ENCODE measurements at places on chromosomes 2 and 18.

DNA sequence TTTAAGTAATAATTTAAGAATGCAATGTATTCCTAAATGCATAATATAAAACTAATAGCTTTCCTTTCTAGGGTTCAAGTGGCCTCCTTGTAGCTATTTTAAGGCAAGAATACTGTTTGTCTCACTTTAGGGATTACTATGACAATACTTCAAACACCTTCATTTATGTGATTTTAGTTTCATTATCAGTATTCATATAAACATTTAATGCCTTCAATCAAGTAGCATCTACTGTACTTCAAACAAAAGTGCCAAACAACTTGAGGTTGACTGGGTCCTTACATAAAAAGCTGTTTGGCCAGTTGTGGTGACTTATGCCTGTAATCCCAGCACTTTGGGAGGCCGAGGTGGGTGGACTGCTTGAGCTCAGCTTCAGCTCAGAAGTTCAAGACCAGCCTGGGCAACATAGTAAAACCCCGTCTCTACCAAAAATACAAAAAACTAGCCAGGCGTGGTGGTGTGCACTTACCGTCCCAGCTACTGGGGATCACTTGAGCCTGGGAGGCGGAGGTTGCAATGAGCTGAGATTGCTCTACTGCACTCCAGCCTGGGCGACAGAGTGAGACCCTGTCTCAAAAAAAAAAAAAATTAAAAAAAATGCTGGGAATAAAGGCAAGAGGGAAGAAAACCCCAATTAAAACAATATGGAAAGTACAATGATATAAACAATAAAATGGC lies 9.3 kb downstream of the MEX3C start:
- DNase-seq: no peak
- no peaks in the 10 kb centered on the region for H3K27me3 ChIP-seq
- H3K36me3 ChIP-seq: no peaks in the 10 kb centered on the region
- H3K27ac ChIP-seq: no peak overlapping the region
- peaks cover 40% of the 10 kb centered on the region for H3K4me1 ChIP-seq
- H3K4me3 ChIP-seq: no peak overlapping the region

- no peaks in the 10 kb centered on the region for H3K4me1 ChIP-seq
- no peak for DNase-seq
Measured at GRCh38 chr2:186919296-186919695, 70.3 kb upstream of the ZSWIM2 start.

- H3K4me1 ChIP-seq: no peaks in the 10 kb centered on the region
- H3K27me3 ChIP-seq: no peaks in the 10 kb centered on the region
- no peak overlapping the region for H3K4me3 ChIP-seq
- peaks cover 9% of the 10 kb centered on the region for H3K36me3 ChIP-seq
Measured at GRCh38 chr2:53848062-53848461, 11.7 kb downstream of the GPR75 start.

DNA sequence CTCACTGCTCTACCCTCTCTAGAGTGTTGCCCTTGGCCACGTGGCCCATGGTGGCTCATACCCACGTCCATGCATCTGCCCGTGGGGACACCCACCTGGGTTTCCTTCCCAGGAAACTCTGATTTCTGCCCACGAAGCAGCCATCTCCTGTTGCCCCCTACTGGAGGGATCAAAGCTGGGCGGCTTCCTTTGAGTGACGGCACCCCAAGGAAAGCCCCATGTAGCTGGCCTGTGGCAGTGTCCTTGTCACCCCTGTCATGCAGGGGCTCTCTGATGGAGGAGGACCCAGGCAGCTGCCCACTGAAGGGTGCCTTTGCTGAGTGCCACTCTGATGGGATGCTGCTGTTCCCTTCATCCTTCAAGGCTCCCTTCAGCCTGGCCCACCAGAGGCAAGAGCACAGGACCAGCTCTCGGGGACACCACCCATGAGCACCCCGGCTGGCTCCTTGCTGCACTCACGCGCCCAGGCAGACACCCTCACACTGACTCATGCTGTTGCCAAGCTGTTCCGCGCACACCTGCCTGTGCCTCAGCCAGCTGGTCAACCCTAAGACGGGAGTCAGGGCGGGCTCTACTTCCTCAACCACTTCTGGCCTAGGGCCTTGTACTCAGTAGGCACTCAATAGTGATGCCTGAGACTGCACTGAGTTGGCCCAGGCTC lies 101.1 kb downstream of the CTIF start:
- H3K27ac ChIP-seq: no peak overlapping the region
- peak; percentile 55 for DNase-seq
- H3K4me1 ChIP-seq: no peaks in the 10 kb centered on the region
- H3K36me3 ChIP-seq: no peaks in the 10 kb centered on the region
- H3K27me3 ChIP-seq: no peaks in the 10 kb centered on the region

DNA sequence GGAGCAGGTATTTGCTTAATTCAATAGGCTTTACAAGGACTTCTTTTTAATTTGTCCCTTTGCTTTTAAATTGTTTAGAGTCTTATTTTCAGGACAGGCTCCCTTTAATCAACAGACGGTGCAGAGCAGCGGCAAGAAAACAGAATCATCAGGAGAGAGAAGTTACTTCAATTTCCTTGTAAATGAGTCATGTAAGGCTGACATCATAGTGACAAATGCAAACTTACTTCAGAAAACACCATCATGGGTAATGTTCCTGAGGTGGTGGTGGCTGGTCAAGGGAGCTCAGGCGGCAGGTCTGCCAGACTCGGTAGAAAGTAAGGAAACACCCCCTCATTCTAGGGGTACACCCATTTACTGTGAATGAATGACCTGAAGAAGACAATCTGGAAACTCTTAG lies 395.1 kb downstream of the FBXO15 start:
- no peak overlapping the region for H3K27ac ChIP-seq
- no peaks in the 10 kb centered on the region for H3K4me1 ChIP-seq
- H3K4me3 ChIP-seq: no peak overlapping the region
- no peak for DNase-seq
- H3K27me3 ChIP-seq: no peaks in the 10 kb centered on the region

DNA sequence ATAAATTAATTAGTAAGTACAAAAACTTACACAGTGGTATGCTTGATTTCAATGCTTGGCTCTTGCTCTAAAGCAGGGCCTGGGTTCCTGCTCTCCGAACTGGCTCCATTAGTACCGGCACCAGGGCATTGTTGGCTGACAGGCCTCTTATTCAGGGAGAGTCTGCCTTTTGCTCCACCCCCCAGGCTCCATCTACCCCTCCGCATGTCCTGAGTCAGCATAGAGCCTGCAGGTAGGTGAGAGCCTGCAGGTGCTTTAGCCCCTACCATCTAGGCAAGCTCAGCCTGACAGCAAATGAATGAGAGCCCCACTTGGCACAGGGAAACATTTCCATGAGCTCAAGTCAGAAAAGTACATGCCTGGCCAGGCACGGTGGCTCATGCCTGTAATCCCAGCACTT lies 35.1 kb upstream of the EFHD1 start:
- H3K27me3 ChIP-seq: no peaks in the 10 kb centered on the region
- H3K4me3 ChIP-seq: no peak overlapping the region
- no peaks in the 10 kb centered on the region for H3K4me1 ChIP-seq
- H3K36me3 ChIP-seq: no peaks in the 10 kb centered on the region

GRCh38 chr18:10771053-10771709 lies 245.4 kb downstream of the NAPG start:
- H3K36me3 ChIP-seq: no peaks in the 10 kb centered on the region
- H3K4me3 ChIP-seq: no peak overlapping the region
- H3K27ac ChIP-seq: no peak overlapping the region
- no peaks in the 10 kb centered on the region for H3K4me1 ChIP-seq
- DNase-seq: no peak
- no peaks in the 10 kb centered on the region for H3K27me3 ChIP-seq

GRCh38 chr2:26279886-26280285 lies 35.1 kb downstream of the HADHB start:
- no peak overlapping the region for H3K4me3 ChIP-seq
- DNase-seq: no peak
- peaks cover 94% of the 10 kb centered on the region for H3K36me3 ChIP-seq
- peaks cover 9% of the 10 kb centered on the region for H3K4me1 ChIP-seq

GRCh38 chr18:47120428-47120827 lies 29.9 kb downstream of the HDHD2 start:
- no peak for DNase-seq
- no peaks in the 10 kb centered on the region for H3K4me1 ChIP-seq
- H3K27me3 ChIP-seq: no peaks in the 10 kb centered on the region
- no peak overlapping the region for H3K27ac ChIP-seq

GRCh38 chr18:6537475-6537874 lies 122.8 kb upstream of the L3MBTL4 start:
- DNase-seq: no peak
- H3K4me1 ChIP-seq: no peaks in the 10 kb centered on the region
- no peaks in the 10 kb centered on the region for H3K36me3 ChIP-seq
- H3K27me3 ChIP-seq: no peaks in the 10 kb centered on the region

DNA sequence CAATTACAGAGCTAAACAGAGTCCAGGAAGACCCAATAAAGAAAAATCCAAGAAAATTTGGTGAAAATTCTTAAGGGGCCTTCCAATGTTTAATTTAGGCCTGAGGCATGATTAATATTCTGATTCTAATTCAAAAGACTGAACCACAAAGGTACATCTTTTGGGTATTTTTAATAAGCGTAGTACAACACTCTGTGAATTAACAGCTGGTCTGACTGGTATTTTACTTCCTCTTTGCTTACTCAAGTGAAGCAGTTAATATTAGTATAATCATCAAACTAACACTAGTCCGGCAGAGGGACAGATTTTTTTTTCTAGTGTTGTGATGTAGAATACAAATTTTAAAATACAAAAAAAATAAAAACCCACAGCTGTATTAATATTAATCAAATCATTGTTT lies 652.9 kb downstream of the NR4A2 start:
- no peak overlapping the region for H3K27ac ChIP-seq
- no peaks in the 10 kb centered on the region for H3K27me3 ChIP-seq
- H3K4me1 ChIP-seq: no peaks in the 10 kb centered on the region
- no peak overlapping the region for H3K4me3 ChIP-seq
- no peaks in the 10 kb centered on the region for H3K36me3 ChIP-seq
- no peak for DNase-seq

- no peaks in the 10 kb centered on the region for H3K27me3 ChIP-seq
- no peak for DNase-seq
- no peaks in the 10 kb centered on the region for H3K36me3 ChIP-seq
- H3K4me1 ChIP-seq: no peaks in the 10 kb centered on the region
- no peak overlapping the region for H3K4me3 ChIP-seq
Measured at GRCh38 chr2:234206738-234207137, 156.2 kb downstream of the SPP2 start.

DNA sequence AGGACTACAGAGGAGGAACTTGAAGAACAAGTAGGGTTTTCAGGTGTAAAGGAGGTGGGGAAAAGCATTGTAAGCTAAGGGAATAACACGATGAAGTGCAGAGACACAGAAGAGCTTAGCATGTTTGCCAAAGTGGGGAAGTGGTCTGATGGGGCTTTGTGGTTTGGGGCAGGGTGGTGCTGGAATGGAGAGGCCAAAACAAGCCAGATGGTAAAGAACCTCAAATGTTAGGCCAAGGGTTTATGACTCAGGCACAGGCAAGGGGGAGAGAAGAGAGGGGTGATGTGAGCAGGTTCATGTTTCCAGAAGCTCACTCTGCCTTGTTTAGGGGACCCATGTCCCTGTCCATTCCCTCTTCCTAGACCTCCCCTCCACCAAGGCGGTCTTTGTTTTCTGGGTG lies 104.5 kb upstream of the YWHAQ start:
- no peaks in the 10 kb centered on the region for H3K27me3 ChIP-seq
- H3K36me3 ChIP-seq: no peaks in the 10 kb centered on the region
- no peak overlapping the region for H3K4me3 ChIP-seq
- peaks cover 8% of the 10 kb centered on the region for H3K4me1 ChIP-seq

GRCh38 chr2:22981785-22982184 lies 403.2 kb upstream of the KLHL29 start:
- DNase-seq: no peak
- H3K27me3 ChIP-seq: no peaks in the 10 kb centered on the region
- H3K4me3 ChIP-seq: no peak overlapping the region
- H3K36me3 ChIP-seq: no peaks in the 10 kb centered on the region
- no peak overlapping the region for H3K27ac ChIP-seq
- H3K4me1 ChIP-seq: no peaks in the 10 kb centered on the region

DNA sequence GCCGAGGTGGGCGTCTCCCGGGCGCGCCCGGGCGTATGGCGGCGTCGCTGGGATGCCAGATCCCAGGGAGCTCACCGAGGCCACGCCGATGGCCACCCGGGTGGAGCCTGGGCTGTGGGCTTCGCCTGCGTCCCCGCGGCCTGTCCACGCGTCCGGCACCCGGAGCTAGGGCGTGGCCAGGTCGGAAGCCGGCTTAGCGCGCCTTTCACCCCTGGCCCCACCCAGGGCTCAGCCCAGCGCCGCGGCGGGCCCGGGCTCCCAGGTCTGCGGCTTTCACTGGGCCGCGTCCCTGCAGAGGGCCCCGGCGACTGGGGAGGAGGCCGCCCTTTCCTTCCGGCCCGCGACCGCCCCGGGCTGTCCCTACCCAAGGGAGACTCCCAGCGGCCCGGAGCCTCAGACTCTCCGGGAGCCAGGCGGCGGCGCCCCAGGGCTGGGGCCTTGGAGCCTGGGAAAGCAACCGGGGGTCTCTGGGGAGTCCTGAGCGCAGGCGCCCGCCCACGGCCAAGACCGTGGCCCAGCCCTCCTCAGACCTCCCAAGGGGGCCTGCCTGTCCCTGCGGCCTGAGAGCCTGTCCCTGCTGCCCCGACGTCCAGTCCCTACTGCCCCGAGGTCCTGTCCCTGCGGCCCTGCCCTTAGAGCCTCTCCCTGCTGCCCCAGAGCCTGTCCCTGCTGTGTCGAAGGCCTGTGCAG lies 36.3 kb upstream of the ITM2C start:
- no peak overlapping the region for H3K27ac ChIP-seq
- H3K27me3 ChIP-seq: peaks cover 38% of the 10 kb centered on the region
- H3K4me1 ChIP-seq: peaks cover 3% of the 10 kb centered on the region
- H3K36me3 ChIP-seq: no peaks in the 10 kb centered on the region

- H3K36me3 ChIP-seq: no peaks in the 10 kb centered on the region
- H3K27ac ChIP-seq: no peak overlapping the region
- DNase-seq: no peak
- no peaks in the 10 kb centered on the region for H3K27me3 ChIP-seq
- H3K4me1 ChIP-seq: peaks cover 33% of the 10 kb centered on the region
Measured at GRCh38 chr2:105785095-105785847, 40.6 kb downstream of the NCK2 start.

DNA sequence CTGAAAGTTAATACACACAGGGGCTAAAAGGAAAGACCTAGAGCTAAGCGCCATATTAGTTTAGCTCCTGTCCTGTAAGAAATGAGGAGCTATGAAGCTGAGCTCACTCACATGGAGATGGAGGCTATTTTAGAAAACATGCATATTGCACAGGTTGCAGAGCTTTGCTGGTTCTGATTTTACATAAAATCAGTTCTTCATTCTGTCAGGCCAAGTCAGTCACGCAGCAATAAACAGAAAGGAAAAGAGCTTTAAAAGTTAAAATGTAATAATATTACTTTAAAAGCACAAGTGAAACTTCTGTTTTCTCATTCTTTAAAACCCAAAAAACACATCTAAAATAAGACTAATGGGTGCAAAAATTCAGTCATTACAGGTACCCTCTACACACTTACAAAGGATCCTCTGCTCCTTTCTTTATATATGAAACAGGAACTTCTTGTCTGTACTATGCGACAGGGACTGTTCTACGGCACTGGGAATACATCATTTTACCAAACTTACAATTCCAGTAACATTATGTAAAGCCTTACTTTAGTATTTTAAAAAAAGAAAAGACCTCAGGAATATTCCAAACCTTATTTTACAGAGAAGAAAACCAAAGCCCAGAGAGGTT lies 113.8 kb downstream of the THADA start:
- no peaks in the 10 kb centered on the region for H3K27me3 ChIP-seq
- no peak overlapping the region for H3K27ac ChIP-seq
- no peak for DNase-seq
- no peaks in the 10 kb centered on the region for H3K36me3 ChIP-seq
- no peak overlapping the region for H3K4me3 ChIP-seq

- no peaks in the 10 kb centered on the region for H3K27me3 ChIP-seq
- no peaks in the 10 kb centered on the region for H3K36me3 ChIP-seq
- no peak overlapping the region for H3K4me3 ChIP-seq
- H3K4me1 ChIP-seq: no peaks in the 10 kb centered on the region
- no peak overlapping the region for H3K27ac ChIP-seq
- DNase-seq: no peak
Measured at GRCh38 chr2:2083113-2083758, 247.8 kb downstream of the MYT1L start.
